ENCODE measurements at places on chromosomes 13 and 19.
A peak's percentile ranks its signal among the peaks of the same experiment; 100 is the strongest.

GRCh38 chr19:44597131-44597491, 16.3 kb upstream of the IGSF23 start:
- no peak for DNase-seq

- DNase-seq = no peak
Observed at GRCh38 chr13:33799950-33800592, 17.9 kb upstream of the RFC3 start.

GRCh38 chr19:3821857-3822364, 35.7 kb upstream of the MATK start:
- peak; percentile 98 for DNase-seq

GRCh38 chr19:3987619-3988371, 2.5 kb upstream of the EEF2 start:
- peak; percentile 88 for DNase-seq

GRCh38 chr19:19619181-19619848, 828 bp upstream of the PBX4 start:
- DNase-seq = no peak

DNA sequence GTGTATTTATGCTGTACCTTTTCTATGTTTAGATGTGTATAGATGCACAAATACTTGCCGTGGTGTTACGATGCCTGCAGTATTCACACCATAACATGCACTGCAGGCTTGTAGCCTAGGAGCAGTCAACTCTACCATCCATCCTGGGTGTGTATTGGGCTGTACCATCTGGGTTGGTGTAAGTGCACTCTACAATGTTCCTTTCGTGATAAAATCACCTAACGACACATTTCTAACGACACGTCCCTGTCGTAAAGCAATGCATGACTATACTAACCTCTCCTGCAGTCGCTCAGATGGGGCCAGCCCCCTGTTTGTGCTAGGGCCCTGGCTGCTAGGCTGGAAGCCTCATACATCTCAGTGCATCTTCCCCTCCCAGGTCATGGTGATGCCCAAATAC, 18.4 kb downstream of the CD177 start:
- DNase-seq = no peak

DNA sequence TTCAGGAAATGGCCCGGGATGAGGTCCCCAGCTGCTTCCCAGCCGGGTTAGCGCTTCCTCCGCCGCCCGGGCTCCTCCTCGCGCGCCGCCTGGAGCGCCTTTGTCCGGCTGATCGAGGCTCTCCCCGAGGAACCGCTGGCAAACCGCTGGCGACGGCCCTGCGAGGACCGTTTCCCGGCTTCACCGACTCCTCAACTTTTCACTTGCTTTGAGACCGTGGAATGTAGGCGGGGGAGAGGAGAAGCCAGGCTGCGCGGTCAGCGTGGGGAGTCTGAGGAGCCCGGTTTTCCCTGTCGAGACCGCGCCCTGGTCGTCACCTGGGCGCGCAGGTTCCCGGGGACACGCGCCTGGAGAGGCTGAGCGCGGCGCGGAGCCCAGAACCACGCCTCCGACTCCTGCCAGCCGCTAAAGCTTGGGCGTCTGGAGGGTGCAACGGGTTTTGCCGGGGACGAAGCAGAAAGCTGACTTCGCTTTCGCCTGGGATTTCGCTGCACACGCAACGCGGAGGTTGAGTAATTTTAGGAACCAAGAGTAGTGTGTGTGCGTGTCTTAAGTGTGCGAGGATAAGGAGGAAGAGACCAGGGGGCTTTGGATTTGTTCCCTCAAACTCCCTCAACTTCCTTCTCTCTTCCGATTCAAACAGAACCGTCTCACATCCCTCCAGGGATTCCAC, 7.3 kb upstream of the DGKH start:
- peak; percentile 39 for DNase-seq

DNA sequence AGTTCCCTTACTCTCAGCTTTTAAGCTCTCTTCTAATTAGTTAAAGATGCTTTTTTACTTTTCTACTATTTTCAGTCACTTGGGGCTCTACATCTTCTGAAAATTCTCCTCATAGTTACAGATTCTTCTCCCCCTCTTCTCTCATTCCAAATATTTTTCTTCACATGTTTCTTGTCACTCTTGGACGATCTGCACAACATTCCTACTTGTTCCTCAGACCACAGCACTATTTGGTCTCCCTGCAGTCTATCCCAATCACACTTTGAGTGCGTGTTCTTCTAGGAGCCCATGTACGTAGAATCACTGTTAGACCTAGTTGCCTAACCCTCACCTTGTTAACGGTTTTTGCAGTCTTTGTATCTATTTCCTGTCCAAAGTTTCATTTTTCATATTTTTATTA, 222.5 kb upstream of the SPRY2 start:
- no peak for DNase-seq

- DNase-seq = no peak
Observed at GRCh38 chr19:32453736-32454135, 48.2 kb downstream of the DPY19L3 start.

DNA sequence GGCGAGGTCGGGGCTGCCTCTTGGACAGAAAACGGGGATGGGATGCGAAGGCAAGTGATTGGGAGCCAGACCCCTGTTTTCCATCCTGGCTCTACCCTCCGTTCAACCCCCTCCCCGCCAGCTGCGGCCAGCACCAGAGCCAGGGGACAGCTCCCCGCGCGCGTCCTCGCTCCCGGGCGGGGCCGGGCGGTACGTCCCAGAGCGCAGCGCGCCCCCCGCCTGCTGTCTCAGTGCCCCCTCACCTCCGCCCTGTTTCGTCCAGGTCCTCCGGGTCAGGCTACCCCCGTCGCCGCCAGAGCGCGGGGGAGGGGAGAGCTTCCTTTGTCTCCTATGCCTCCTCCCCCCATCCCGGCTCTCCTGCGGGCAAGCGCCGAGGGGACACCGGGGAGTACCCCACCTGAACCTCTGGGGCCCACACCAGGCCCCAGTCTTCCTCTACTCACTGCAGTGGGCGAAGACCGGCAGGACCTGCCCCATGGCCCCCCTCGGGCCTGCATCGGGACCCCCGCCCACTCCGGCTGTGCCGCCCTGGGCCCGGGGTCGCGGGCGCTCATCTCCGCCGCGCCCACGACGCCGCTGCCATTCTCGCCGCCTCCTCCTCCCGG, 396 bp downstream of the RTN2 start:
- no peak for DNase-seq

DNA sequence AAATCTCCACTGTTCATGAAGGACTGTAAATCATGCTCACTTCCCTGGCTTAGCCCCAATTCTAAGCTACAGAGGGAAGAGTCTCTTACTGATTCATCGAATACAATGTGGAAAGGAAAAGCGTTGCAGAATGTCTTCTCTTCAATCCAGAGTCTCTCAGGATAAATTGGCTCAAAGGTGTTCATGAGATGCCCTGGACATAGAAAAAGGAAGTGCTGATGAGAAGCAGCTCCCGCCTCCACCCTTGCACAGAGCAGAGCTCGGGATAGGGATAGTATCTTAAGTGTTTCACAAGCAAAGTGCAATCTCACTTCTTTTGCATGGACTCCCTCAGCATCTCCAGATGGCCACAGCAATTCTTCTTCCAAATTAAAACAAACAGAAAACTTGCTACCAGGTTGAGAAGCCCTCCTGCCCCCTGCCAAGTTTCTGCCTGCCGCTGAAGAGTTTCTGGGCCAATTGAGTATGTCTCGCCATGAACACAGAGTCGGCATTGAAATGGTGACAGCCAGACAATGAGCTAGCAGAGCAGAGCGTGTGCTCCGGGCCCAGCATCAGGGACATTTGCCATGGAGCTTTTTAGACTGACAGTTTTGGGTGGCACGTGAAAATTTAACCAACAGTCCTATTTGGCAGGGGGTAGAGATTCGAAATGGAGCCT, 85.7 kb downstream of the C13orf42 start:
- no peak for DNase-seq

GRCh38 chr19:46766569-46767317, 20.5 kb upstream of the STRN4 start:
- peak; percentile 60 for DNase-seq

DNA sequence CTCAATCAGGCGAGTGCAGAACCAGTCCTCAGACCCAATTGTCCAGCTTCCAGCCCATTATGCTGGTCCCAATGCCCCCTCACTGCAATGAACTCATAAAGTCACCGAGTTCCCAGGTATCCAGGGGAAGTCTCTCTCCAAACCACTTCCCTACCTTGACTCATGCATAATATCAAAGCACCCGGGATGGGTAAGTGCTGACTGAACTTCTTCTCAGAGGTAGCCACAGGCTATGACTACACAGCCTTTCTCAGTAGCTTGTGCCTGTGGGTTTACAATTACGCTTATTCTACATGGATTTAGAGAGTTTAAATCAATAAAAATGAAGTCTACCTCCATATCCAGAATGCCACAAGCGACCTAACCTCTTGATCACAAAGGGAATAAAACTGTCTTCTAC, 1.7 kb upstream of the C13orf42 start:
- DNase-seq = no peak

- no peak for DNase-seq
Observed at GRCh38 chr19:29855741-29856500, 44.1 kb downstream of the CCNE1 start.

DNA sequence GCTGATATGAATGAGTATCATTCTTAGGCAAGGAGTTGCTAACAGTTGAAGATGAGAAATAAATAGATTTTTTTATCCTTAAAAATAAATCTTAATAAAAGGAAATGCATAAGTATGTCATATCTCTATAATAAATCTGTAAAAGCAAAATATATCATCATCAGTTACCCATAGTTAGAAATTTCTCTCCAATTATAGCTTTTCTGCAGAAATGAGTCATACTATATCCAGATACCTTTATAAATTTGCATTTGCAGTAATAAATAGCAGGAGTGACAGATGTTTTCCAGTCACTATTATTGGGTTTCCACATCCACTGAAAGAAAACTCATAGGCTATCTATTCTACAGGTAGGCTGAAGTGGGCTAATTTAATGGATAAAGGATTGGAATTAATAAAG, 829.8 kb downstream of the PCDH9 start:
- no peak for DNase-seq

DNA sequence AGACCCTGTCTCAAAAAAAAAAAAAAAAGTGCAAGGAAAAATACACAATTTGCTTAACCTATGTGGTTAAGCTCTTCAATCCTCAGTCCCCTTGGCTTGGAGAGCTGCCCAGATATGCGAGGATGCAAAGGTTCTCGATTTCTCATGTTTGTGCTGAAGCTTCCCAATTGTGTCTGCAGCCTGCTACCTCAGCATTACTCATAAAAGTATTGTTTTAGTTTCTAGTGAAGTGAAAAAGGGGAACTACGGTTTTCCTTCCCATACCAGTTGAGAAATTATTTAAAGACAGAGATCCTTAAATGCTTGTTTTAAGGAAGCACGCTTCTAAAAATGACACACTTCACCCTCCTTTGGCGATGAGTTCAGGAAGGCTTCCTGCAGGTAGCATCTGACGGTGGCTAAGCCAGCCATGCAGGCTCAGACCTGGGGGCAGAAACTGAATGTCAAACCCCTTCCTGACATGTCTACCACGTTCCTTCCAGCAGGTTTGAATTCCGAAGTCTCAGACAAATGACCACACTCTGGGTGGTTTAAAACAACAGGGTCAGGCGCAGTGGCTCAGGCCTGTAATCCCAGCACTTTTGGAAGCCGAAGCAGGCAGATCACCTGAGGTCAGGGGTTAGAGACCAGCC, 47.9 kb downstream of the RUBCNL start:
- no peak for DNase-seq

- DNase-seq = no peak
Observed at GRCh38 chr19:351976-352625, 7.5 kb upstream of the MIER2 start.

- no peak for DNase-seq
Observed at GRCh38 chr13:46804391-46804815, 7.4 kb upstream of the ESD start.

DNA sequence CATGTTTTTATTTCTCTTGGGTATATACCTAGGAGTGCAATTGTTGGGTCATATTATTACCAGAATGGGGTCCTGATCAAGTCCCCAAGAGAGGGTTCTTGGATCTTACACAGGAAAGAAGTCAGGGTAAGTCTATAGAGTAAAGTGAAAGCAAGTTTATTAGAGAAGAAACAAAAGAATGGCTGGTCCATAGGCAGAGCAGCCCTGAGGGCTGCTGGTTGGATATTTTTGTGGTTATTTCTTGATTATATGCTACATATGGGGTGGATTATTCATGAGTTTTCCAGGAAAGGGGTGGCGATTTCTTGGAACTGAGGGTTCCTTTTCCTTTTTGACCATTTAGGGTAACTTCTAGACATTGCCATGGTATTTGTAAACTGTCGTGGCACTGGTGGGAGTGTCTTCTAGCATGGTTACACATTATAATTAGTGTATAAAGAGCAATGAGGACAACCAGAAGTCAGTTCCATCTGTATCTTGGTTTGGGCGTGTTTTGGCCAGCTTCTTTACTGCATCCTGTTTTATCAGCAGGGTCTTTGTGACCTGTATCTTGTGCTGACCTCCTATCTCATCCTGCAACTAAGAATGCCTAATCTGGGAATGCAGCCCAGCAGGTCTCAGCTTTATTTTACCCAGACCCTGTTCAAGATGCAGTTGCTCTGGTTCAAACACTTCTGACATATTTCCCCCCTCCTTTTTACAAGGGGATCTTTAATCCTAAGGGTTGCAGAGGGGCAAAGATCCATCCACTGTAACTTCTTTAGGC, 41.1 kb downstream of the CEACAM1 start:
- DNase-seq = no peak

GRCh38 chr13:71602344-71602743, 264.7 kb downstream of the DACH1 start:
- no peak for DNase-seq

DNA sequence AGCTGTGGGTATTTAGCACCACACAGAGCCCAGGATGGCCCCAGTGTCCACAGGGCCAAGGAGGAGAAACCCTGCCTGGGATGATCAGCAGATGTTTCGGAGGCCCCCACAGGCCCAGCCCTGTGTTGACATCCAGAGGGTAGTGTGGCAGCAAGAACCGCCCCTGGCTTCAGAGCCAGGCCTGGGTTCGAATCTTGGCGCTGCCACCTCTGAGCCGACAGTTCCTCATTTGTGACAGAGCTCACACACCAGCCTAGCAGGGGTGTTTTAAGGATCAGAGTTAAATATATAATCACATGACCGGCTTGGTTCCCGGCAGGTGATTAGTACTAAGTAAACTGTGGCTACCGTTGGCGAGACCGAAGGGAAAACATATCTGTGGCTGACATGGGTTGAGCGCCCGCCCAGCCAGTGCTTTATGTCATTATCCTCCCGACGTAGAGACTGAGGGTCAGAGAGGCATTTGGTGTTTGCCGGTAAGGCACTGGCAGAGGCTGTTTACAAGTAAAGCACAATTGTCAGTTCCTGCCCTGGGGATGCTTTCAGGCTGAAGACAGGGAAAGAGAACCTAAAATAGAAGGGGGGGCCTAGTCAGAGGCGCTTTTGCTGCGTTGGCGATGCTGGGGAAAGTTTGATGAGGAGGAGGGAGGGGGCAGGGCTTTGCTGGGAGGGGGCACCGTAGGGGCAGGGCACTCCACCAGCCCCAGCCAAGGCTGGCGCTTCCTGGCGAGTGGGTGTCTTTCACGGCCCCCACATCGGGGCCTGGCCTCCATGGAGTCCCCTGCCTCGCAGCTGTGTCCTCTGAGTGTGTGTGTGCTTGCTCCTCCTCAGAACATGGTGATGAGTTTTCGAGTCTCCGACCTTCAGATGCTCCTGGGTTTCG, 4.8 kb downstream of the PIAS4 start:
- no peak for DNase-seq
